ENCODE measurements at places on chromosomes 16 and 17.

DNA sequence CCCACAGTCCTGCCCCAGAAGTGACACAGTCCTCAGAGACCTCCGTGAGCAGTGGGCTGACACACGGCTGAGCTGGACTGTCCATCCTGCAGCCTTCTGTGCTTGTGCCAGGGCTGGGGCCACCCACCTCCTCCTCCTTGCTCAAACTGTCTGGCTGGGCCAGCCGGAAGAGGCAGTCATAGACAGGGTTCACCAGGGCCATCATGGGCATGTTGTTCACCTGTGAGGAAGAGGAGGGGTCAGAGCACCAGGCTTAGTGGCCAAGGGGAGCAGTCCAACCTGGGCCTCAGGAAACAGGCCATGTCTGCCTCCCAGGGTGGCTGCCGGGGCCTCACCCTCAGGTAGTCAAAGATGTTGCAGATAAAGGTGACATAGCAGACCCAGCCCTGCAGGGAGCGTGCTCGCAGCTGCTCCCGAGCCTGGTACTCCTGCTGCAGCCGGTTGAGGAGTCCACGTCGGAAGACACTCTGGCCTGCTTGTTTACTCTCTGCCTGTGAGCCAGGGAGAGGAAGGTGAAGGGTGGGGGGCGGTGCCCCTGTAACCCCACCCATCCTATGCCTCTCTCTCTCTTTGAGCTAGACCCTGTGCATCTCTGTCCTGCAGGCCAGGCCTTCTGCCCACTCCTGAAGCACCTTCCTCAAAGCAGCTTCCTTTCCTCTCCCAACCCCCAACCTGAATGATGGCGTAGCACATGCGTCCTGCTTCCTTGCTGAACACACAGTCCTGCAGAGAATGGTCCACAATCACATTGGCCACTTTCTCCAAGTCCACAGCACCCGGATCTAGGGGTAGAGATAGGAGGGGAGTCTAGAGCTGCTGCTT lies 3.4 kb downstream of the MIF4GD start:
- DNase-seq = no peak

DNA sequence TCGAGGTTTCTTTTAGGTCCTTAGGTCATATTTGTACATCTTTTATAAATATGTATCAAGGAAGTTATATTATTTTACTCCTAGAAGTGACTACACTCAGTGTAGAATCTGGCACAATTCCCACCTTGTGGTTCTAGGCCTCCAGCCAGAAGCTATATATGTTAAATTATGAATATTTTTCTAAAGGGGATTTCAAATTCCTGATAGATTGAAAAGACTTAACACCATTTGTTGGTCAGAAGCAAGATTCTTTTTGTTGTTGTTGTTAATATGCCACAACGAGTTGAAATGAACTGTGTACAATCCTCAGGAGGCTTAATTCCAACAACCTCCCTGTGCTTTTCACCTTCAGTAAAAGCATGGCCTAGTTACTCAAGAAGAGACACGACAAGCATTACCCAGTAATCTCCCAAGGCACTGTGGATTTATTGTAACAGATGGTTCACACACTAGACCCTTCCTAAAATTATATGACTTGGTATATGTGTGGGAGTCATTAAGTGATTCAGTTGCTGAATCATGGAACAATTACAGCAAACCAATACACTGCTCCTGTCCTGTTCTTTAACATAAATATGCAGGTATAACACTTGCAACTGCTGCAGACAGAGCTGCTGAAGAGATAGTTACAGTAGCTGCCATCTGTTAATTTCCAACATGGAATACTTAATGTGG lies 964.4 kb upstream of the GOT2 start:
- no peak for DNase-seq

- no peak for DNase-seq
Measured at GRCh38 chr17:81913394-81914102, 2.3 kb upstream of the PCYT2 start.

- no peak for DNase-seq
Measured at GRCh38 chr16:63943566-63943965, 1178.3 kb downstream of the CDH11 start.

- peak; percentile 71 for DNase-seq
Measured at GRCh38 chr17:50779747-50780353, 12.5 kb upstream of the ANKRD40CL start.

DNA sequence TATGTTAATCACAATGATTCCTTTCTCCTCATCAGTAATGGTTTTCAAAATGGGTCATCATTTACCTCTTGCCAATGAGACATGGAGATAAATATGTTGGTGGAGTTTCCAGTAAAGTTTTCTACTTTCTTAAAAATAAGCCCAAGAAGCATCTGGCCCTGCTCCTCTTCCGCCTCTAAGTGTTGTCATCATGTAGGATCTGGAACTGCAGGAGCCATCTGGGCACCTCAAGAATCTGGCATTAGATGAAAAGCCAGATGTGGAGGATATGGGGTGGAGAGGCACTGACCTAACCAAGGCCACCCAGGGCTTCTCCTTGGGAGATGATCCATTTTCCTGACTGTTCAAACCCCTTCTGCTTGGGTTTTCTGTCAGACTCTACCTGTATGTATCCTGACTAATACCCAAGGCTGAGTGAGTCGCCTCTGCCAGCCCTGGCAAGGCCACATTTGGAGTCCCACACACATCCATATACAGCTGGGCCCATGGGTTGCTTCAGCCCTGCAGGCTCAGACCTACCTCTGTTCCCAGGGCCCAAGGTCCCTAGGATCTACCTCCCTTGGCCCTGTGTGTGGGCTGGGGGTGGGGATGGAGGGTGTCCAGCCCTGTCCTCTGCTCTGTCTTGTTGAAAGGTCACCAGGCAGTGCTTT lies 24.6 kb downstream of the CCDC182 start:
- no peak for DNase-seq

DNA sequence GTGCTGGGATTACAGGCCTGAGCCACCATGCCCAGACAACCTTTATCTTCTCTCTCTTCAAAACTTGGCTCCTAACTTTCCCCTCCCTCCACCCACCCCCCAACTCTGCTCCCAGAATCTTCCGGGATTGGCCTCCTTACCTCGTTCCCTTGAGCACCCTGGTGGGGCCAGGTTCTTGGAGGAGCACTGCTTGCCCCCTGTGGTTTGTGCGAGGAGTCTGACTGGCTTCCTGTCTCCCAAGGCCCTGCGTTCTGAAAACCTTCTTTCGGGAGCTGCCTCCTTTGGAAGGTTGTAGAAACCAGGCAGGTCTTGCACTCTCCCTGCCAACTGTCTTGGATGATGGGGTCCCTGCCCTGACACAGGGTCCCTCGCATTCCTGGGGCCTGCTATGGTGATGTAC lies 19.8 kb downstream of the PLXDC1 start:
- no peak for DNase-seq

- no peak for DNase-seq
Measured at GRCh38 chr16:89230255-89230654, 12.8 kb downstream of the ZNF778 start.

DNA sequence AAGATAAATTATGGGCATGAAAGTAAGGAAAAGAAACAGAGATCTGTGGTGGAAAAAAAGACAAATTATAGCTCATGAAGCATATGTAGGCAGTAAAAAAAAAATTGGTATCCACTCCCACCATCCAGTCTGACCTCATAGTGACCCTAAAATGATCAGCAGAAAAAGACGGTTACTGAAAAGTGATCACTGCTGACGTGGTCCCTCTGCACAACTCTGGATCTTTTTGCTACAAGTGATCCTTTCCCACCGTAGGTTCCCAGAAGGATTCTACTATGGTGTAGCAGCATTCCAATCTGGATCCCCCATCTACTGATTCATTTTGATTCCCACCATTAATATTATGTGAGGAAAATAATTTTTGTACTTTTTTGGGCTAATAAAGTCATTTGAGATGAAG lies 10.9 kb upstream of the CHST6 start:
- no peak for DNase-seq

- DNase-seq = no peak
Measured at GRCh38 chr17:4706121-4706520, 2.2 kb upstream of the PELP1 start.

GRCh38 chr16:53323924-53324323 lies 110.3 kb upstream of the RBL2 start:
- DNase-seq = no peak

Data from CD4-positive, alpha-beta T cell treated with Interleukin-10 for 1 hour (primary cell).